ENCODE measurements at places on chromosomes 12 and 14. TPM values are rescaled to one million over a fixed set of nuclear protein-coding genes. Genes with fewer than 3 reads are reported as not detected.
A peak's percentile ranks its signal among the peaks of the same experiment; 100 is the strongest.

GRCh38 chr12:28497889-28498411 lies 307.7 kb downstream of the CCDC91 start:
- DNase-seq: no peak

DNA sequence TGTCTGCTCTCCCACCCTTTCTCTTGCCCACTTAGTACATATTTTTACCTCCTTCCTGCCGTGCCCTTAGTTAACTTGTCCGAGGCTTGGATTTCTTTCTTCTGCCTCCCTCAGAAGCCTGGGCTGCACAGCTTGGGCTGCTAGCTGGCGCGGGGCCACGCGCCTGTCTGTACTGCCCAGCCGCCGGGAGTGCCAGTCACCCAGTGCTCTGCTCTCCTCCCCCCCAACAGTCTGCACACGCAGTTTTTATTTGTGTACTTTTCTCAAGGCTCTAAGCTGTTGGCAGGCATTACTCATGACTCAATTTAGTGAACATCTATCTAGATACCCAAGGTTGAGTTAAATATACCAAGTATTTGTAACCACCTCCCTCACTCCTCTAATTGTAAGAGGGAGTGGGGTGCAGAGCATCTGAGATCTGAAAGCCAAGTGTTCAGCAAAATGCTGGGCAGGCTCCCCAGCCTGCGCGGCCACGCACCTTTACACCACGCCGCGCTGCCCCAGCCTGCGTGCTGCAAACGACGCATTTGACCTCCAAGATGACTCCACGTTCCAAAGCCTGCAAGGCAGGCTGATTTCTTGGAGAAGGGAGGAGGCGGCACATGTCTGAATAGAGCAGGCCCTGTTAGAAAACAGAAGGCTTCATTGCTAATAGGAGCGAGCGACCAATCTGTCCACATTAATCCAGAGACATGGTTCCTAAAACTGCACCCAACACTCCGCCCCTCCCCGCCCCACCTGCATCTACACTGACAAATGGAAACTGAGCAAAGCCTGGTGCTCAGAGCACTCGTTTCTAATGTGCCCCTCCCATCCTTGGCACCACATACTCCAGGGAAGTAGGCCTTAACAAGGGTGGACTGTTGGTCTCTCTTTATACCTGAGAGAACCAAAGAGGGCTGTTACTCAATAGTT lies 18.2 kb upstream of the CACNA2D4 start:
- no peak for DNase-seq

GRCh38 chr14:73743431-73743931 lies 29.3 kb upstream of the PNMA1 start:
- peak; percentile 76 for DNase-seq

DNA sequence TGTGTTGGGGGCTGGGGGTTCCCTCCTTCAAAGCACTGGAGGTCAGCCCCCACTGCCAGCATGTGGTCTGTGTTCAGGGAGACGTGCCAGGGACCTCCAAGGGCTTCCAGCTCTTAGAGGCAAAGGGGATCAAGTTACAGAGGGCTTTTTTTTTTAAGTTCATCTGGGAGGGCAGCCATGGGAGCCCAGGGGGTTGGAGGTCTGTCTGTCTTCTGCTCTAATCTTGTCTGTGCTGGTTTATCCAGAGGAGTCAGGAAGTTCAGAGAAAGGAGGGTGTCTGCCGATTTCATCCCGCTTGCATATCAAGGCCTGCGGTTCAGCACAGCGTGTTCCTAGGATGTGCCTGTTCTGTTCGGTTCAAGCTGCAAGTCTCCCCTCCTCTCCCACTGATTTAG lies 72.2 kb downstream of the TMEM132C start:
- no peak for DNase-seq

DNA sequence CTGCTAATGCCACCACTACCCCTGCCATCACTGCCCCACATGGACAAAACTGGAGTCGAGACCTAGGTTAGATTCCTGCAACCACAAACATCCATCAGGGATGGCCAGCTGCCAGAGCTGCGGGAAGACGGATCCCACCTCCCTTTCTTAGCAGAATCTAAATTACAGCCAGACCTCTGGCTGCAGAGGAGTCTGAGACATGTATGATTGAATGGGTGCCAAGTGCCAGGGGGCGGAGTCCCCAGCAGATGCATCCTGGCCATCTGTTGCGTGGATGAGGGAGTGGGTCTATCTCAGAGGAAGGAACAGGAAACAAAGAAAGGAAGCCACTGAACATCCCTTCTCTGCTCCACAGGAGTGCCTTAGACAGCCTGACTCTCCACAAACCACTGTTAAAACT lies 7.1 kb upstream of the OAS2 start:
- DNase-seq: no peak

GRCh38 chr14:100904307-100905087 lies 975 bp upstream of the RTL1 start:
- no peak for DNase-seq

DNA sequence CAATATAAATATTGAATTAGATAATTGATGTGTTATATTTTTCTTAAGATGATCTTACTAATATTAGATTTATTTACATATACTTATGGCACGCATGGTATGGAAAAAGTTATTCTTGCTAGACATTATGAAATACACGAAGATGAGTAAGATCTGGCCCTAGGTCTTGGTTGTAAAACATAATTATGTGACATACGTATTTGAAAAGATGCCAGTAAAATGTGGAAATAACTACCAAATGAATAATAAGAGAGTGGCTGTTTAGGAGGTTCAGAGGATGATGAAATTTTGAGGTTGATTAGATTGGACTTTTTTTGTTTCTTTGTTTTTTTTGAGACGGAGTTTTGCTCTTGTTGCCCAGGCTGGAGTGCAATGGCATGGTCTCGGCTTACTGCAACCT lies 41.3 kb downstream of the FANCM start:
- DNase-seq: no peak

GRCh38 chr14:96648506-96649326 lies 146.5 kb downstream of the PAPOLA start:
- no peak for DNase-seq

- no peak for DNase-seq
Measured at GRCh38 chr12:109627633-109628032, 54.0 kb downstream of the MVK start.

DNA sequence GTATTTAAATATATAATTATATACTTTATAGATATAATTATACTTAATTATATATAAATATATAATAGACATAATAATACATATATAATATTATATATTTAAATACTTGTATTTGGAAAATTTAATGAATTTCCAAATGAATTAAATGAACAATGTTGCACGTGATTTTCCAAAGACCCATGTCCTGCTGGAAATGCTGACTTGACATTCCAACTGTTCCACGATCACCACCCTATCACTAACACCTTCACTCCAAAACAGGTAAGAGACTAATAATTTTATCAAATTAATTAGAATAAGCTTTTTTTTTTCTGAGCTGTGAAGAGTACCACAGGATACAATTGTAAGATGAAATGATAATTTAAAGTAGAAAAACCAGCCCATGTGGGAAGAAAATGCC lies 103.4 kb downstream of the ST8SIA1 start:
- no peak for DNase-seq

- DNase-seq: no peak
Measured at GRCh38 chr14:91281346-91281745, 36.8 kb upstream of the GPR68 start.

DNA sequence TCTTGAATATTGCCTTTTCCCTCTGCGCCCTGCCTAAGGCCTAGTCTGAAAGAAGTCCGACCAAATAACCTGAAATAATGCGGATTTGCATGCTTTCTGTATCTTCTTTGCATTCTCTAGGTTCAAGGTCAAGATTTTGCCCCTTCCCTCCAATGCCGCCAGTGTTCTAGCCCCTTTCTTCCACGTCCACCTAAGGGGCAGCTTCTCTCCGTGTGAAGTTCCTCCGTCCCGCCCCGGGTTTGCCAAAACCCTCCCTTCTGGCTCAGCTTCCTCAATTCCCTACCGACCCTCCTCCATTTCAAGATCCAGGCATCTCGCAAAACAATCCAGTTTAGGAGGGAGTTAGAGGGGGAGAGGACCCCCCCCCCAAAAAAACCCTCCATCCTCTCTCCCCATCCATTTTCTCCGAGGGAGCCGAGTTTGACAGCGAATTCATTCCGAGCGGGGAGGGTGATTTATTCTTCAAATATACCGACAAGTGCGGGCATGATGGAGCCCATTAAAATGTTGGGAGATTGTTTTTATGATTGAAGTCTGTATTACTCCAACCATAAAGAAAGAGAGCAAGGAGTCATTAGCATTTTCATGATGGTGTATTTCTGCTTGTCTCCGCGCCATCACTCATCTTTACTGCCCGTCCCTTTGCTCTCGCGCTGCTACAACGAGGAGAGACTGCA lies 20.9 kb upstream of the ATP5MC2 start:
- no peak for DNase-seq

DNA sequence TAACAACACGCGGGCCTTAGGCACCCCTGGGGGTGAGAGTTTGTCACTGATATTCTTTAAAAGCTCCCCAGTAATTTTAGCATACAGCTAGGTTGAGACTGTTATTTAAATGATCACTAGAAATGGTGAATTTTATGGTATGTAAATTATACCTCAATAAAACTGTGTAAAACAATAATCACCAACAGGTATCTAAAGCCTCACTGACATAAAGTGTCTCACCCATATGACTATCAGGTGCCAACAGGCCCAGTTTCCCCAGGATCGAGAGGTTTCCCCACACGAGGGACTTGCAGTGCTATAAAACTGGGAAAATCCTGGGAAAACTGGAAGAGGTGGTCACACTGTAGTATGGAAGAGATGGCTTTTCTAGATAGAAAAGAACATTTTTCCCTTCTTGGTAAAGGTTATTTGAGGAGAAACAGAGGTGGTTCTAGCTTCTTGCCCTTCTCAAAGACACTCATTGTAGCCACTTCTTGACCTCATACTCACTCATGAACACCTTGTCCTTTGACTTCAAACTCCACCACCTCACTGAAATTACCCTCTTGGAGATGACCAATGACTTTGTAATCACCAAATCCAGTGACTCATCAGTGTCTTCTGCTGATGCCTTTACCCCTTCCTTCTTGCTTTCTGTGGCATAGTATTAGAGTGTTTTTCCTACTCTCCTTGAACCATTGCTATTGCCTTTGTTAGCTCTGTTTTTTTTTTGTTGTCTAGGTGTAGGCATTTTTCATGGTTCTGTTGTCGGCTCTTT lies 24.8 kb upstream of the NUBPL start:
- no peak for DNase-seq

GRCh38 chr14:85934123-85934885 lies 404.4 kb downstream of the FLRT2 start:
- DNase-seq: peak; percentile 45

- DNase-seq: no peak
Measured at GRCh38 chr14:90017371-90017770, 44.4 kb upstream of the KCNK13 start.

AHSA1 gene
- 33.7 TPM for total RNA-seq

PLEKHG3 gene
- total RNA-seq: 12.1 TPM

ZDHHC22 gene
- total RNA-seq: not detected

RDH5 gene
- 8.8 TPM for total RNA-seq

PMCH gene
- total RNA-seq: not detected
